T-helper 1 cell (primary cell): ENCODE measurements at places on chromosomes 1 and 21.
A peak's percentile ranks its signal among the peaks of the same experiment; 100 is the strongest.

GRCh38 chr1:75996196-75996595 lies 64.0 kb upstream of the ASB17 start:
- no peak for DNase-seq

- DNase-seq = no peak
Measured at GRCh38 chr1:2470290-2471158, 5.6 kb upstream of the PLCH2 start.

GRCh38 chr1:234780531-234781162 lies 170.7 kb upstream of the IRF2BP2 start:
- DNase-seq = no peak

- DNase-seq = peak; percentile 24
Measured at GRCh38 chr21:39518055-39518846, 66.5 kb downstream of the SH3BGR start.

DNA sequence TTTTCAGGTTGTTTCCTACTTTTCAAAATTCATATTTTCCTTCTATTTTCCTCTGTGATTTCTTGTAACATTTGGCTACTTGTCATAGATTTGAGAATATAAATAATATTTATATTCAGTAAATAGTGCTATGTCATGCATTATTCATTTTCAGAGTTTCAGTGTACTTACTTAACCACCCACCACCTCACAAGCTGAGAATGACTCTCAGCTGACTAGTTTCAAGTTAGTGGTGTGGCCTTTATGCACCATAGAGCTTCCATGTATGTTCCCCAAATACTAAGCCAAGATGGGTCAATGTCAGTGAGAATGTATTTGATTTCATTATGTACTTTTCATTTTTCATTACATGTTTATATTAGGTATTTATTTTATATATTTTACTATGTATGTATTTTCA lies 56.9 kb upstream of the RGS1 start:
- no peak for DNase-seq

- no peak for DNase-seq
Measured at GRCh38 chr1:58848818-58849411, 65.1 kb upstream of the JUN start.

GRCh38 chr1:208885060-208885459 lies 640.9 kb upstream of the PLXNA2 start:
- no peak for DNase-seq

DNA sequence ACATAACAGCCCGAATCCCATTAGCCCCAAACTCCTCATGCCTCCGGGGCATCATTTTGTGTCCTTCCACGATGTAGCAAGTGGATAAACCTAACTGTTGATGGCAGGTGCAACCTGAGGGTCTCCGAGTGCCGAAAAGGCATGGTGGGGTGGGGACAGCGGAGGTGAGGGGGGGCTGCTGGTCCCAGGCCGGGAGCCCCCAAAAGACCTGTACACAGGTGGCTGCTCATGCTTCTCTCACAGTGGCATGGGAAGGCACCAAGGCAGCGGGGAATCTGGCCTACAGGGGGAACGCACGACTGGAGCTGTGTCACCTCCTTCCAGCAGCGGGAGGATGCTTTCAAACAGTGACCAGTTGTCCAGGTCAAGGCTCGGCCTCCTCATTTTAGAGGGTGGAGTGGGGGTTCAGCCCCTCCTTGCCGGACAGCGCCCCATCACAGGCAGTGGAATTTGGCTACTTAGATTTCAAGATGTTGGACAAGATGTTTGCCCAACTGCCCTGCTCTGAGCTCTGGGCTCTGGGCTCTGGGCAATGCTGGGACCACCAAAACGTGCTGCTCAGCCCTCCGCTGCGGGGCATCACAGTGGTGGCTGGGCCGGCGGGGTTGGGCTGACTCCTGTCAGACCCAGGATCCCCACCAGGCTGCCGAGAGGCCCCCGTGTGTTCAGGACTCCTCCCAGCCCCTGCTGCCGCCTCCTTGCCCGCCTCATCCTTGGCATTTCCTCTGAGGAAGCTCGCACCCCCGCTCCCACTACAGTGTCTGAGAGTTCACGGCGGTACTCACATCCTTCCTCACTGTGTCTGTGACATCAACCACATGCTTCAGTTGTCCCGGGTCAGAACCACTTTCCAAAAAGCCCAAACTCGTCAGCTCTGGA lies 7.6 kb downstream of the DNMT3L start:
- no peak for DNase-seq

GRCh38 chr1:68890736-68891135 lies 393.9 kb upstream of the DEPDC1 start:
- no peak for DNase-seq
